ENCODE measurements at places on chromosomes 11 and 22.

DNA sequence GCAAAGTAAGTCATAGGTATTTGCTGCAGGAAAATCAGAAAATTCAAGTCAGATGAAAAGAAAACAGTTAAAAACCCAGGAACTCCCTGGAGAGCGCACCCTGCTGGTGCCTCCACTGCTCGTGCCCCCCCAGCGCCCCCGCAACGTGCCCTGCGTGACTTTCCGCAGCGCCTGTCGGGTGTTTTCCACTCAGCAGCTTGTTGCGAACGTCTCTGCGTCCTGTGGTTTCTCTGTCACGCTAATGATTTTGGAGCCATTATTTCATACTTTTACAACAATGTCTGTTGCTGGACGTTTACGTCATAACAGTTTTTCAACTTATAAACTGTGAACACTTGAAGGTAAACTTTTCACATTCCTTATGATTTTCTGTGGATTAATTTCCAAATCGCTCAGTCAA, 5.0 kb downstream of the CRELD2 start:
- DNase-seq, result peak; percentile 25

DNA sequence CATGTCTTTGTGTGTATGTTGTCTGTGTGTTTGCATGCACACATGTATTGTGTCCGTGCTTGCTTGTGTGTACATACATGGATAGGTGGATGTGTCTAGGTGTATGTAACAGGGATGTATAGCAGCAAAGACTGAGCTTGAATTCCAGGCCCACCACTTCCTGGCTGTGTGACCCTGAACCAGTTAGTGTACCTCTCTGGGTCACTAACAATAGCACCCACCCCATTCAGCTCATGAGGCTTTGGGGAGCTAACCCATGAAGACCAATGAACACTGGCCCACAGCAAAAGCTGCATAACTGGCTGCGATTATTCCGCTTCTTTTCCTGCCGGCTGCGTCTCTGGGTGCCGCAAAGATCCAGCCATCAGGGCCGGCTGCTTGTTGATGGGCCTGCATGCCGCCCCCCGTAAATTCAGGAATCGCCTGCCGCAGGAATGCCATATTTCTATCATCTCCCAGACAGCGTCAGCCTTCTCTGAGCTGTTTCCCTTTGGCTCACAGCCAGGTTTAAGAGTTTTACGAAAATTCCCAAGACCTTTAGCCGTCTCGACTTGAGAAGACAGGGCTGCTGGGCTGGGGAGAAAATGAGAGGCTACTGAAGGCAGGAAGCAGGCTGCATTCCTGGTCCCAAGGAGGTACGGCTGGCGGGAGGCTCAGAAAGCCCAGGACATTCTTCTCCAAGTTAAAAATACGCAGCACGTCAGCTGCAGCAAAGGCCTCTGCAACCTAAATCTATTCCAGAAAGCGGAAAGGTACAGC, 224.6 kb downstream of the MN1 start:
- no peak for DNase-seq

- no peak for DNase-seq
Observed at GRCh38 chr11:121472312-121472711, 19.5 kb upstream of the SORL1-AS1 start.

GRCh38 chr22:31055117-31055634, 25.9 kb upstream of the SMTN start:
- DNase-seq, result no peak

DNA sequence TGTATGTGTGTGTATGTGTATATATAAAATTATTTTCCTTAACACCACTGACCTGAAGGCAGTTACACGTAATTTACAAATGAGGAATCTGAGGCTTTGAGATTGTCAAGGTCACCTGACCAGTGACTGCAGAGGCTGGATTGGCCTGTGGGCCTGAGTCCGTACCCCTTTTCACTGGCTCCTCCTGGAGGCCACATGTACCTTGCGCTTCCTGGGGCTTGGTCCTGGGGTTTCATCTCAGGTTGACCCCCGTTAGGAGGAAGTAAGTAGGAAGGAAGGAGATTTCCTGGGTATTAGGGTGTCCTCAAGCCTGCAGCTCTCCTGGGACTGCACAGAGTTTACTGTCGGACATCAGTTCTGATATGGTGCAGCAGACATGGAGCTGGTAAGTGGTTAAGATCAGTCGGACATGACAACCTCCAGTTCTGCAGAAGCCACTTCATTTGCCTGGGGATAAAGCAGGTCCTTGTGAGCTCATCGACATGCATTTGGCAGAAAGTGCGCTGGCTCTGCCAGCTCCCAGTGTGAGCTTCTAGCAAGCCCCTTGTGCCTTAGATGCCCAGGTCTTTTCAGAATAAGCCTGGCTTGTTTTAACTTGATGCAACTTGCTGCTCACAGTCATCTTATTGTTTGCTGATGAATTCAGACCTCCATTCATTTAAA, 36.6 kb downstream of the ST3GAL4 start:
- DNase-seq, result no peak

DNA sequence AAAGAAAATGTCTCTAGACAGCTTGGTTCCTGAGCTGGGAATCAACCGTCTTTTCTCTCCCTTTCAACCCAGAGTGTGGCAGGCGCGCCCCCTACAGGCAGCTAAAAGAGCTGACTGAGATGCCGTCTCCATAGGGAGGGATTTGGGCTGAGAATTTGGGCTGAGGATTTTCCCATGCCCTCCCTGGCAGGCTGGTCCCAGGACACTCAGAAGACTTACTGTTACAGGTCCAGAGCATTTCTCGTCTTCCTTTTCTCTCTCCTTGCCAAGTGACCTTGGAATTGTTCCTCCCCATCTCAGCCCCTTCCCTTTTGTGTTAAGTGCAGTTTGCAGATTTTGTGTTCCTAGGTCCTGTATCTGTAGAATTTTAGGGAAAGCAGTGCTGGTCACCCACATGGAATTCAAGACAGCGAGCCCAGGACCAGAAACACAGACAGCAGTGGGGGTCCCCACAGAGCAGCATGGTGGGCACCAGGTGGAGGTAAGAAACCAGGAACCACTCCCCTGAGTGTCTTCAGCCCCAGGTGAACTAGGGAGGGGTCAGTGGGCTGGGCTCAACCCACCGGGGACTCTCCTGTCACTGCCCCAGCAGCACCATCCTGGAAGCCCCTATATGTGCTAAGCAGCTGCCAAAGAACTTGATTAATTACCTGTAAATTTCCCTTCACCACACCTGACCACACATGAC, 9.9 kb upstream of the IGLL5 start:
- peak; percentile 60 for DNase-seq

GRCh38 chr22:47310601-47311000, 548.2 kb downstream of the TBC1D22A start:
- DNase-seq, result no peak

DNA sequence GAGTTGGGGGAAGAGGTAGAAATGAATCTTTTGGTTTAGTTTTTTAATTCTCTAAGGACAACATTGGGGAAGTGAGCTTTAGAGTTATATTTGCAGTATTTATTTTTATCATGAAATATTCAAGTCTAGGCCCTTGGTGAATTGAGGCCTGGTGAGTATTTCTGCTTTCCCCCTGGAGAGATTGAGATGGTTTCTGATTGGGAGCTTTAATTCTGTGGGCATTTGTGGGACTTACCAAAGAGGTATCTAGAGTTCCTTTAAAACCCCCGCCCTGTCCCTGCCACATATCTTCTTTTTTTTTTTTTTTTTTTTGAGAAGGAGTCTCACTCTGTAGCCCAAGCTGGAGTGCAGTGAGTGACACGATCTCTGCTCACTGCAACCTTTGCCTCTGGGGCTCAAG, 9.6 kb downstream of the ACO2 start:
- no peak for DNase-seq

DNA sequence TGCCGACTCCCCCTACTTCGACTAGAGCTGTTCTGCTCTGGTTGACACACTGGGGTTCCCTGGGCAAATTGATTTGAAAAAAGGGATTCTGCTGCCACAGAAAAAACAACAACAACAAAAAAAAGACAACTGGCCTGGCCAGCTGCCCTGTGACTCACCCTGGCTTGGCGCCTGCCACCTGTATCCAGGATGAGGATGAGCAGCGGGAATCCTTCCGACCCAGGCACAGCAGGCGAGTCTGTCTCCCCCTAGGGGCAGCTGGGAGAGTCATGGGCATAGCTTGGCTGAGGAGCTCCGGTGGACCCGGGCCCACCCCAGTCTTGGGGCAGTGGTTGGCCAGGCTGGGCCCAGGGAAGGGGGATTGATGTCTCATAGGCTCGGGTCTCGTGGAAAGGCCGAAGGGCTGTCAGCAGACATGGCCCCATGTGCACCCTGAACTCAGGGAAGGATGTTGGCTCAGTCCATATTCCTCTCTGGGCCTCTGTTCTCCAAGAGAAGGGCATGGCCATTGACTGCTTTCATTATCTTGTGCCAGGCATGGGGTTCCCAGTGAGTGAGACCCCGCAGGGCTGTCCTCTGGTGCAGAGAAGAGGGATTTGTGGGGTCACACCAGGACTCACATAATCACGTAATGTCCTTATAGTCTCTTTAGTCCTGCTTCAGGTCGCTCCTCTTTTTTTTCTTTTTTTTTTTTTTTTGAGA, 10.4 kb upstream of the SUN2 start:
- no peak for DNase-seq

DNA sequence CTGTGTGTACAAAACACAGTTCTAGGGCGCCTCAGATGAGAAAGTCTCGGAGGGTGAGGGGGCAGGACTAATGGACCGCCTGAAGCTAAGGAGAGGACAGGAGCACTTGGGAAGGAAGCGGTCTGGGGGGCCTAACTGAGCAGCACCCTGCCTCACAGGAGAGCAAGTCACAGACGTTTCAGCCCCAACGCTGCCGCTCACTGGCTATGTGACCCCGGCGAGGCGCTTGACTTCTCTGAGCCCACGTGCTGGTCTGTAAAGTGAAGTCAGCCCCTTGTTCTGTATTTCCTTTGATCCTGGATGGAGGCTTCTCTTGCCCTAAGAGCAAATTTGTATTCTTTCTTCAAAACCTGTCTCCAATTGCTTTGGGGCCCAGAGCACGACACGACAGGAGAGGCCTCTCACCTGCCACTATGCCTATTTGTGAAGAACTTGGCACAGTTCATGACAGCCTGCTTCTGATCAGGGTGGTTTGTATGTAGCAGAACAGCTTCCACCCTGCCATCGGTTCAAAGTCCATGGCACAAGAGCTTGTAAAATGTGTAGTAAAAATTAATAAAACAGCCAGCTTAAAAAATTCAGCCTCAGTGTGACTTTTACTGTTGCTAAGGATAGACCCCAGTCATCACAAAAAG, 59.1 kb downstream of the WNT11 start:
- no peak for DNase-seq

DNA sequence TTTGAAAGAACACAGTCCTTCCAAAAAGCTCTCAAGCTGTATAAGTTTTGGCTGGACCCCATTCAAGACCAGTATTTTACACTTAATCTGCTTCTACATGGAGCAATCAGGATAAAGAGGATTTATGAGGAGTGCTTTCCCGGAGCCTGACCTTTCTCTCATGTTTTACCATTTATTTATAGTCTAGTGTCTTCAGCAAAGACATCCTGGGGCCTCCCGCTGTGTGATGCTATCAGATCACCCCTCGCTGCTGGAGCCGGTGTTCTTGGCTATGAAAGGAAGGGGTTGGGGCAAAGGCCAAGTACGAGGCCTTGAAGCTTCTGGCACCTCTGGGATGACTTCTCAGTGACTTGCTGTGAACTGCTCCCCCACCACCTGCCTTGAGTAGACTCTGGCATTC, 189.6 kb downstream of the ADAMTS15 start:
- DNase-seq, result no peak

GRCh38 chr22:28208036-28208435, 289.0 kb upstream of the PITPNB start:
- DNase-seq, result no peak

DNA sequence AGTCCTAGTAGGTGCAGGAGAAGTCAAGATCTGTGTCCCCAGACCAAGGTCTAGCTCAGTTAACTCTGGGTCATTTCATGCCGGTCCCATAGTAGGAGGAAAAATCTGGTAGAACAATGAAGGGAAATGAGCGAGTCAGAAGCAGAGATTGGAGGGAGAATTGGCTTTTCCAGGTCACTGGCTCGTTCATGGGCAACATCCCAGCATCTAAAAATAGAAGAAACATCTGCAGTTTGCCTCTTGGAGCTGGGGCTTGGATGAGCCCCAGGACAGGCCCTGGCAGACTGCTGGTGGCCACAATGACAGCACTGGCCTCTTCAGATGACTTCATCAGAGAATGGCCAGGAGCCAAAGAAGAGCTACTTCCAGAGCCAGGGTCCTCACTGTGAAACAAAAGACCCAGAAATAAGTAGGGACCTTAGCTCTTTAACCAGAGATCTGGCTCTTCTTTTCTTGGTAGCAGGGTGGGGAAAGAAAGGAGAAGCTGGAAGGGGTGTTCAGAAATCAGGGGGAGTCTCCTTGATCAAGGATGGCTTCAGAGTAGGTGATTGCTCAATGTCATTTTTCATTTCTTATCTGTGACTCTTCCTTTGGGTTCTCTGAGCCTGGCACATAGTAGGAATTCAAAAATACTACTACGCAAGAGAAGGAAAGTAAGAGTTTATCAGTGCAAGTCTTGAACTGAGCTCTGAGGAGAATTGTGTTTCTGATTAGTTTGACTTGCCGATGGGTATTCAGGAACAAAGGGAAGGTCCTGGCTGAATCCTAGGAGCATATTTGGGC, 102.6 kb downstream of the TMPRSS5 start:
- DNase-seq, result no peak

DNA sequence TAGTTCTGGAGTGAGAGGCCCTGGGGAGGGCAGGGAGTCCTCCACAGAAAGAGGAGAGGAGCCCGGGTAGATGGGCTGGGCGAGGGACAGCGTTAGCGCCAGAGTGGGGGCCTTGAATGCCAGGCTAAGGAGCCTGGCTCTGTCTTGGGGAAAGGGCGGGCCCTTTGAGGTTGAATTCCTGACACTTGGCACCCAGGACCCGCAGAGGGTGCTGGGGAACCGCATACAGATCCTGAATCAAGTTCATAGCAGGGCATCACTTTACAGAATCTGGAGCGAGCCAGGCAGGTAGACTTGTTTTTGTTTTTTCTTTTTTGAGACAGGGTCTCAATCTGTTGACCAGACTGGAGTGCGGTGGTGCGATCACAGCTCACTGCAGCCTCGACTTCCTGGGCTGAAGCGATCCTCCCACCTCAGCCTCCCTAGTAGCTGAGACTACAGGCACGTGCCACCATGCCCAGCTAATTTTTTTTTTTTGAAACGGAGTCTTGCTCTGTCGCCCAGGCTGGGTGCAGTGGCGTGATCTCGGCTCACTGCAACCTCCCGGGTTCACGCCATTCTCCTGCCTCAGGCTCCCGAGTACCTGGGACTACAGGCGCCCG, 6.1 kb downstream of the CARNS1 start:
- DNase-seq, result no peak

All from T-helper 2 cell (primary cell).